ENCODE measurements at places on chromosomes 7 and 10.

- no peak for DNase-seq
Observed at GRCh38 chr10:35353395-35353794, 17.1 kb downstream of the CCNY start.

DNA sequence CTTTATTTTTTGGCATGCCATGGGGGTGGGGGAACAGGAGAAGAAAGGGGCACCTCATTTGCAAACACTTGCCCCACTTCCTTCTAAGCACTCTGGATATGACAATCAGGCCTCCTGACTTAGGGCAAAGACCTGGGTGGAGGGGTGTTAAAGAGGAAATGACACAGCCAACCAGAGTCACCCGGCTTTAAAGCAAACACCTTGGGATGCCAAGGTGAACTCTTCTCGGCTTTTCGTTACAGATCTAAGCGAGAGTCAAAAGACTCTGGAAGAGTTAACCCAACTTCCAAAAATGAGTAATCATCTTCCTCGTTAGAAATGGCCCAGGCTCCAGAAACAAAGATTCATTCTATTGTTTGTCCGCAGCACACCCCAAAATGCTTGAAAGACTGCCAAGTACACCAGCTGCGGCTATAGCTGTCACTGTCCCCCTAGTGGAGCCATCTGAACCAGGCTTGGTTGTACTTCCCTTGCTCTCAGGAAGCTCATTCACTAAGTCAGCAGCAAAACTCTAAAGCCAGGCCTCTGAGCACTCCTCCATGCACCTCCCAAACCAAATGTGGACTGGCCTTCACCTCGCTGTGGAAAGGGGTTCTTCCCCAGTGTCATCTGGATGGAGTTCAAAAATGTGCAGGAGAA, 24.8 kb downstream of the FAM53B start:
- DNase-seq, result no peak

DNA sequence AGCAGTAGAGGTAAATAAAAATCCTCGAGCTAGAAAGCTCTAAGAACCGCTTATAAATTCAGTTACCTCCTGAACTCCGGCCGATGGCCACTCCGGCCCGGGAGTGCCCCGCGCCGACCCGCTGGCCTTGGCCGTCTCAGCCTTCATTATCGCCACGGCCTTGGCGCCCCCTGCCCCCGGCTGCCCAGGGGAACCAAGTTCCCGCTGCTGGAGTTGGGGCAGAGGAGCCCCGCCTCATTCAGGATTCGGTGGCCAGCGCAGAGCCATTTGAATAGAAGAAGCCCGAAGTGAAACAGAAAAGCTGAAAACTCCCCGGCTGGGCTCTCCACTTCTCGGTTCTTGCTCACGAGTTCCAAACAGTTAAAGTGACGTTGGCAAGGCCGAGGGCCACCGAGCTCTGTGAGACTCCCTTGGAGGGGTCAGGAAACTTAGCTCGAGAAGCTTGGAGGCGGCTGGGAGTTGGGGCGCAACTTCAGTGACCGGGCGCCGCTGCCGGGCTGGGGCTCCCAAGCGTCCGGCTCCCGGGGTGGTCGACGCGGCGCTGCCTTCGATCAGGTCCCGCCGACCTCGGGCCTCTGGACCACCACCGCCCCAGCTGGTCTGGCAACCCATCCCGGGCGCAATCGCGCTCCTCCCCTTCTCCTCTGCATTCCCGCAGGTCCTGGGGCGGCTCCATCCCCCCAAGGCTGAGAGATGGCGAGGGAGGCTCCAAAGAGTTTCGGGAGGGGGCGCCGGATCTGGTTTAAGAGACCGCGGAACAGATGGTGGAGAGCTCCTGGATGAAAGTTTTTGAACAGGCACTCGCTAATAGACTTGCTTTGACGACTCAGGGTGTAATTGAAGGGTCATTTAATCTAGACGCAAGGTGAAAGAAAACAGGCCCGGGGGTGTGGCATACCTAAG, 5.8 kb upstream of the FEZF1 start:
- DNase-seq, result no peak

DNA sequence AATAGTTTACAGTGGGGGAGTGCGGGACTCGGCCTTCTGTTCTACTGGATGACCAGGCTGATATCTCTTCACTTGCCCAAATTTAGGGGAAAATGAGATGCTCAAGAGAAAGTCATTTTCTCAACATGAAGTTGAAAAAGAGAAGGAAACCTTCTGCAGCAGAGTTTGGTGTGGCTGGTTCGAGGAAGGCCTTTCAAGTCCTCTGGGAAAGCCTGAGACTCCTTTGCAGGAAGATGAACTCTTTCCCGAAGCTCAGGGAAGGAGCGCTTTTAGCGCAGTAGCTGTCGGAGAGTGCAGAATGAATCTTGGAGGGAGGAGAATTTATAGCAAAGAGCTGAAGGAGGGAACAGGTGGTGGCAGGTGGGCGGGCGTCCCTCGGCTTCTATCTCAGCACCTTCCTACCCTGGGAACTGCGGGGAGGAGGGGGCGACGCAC, at the start of gene ATOH7:
Gene ATOH7, minus strand, starts transcription at position 297 of the 435 bp plus-strand sequence. CDS start 436 bp downstream, outside the sequence.
- no peak for DNase-seq
